ENCODE measurements at places on chromosomes 1 and 21.

- DNase-seq: no peak
These were observed 115.5 kb downstream of the LYPLAL1 start for GRCh38 chr1:219289171-219289570.

GRCh38 chr1:88763649-88764406, 79.8 kb downstream of the PKN2 start:
- DNase-seq: no peak

- DNase-seq: no peak
These were observed 28.0 kb downstream of the KIAA2013 start for GRCh38 chr1:11898086-11898785.

DNA sequence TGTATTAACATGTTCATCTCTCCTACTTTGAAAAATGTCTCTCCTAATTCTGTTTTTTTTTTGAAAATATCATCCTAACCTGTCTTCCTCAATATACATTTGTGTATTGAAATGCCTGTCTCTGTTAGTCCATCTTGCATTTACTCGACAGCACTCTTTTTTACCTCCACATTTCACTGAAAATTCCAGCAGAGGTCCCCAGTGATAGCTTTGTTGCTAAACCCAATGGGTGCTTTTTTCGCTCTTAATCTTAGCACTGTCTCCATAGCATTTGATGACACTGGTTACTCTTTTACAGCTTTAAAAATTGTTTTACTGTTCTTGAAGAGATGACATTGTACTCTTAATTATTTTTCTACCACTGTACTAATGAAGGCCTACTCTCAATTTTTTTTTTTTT, 10.8 kb downstream of the OSBPL9 start:
- peak; percentile 8 for DNase-seq

DNA sequence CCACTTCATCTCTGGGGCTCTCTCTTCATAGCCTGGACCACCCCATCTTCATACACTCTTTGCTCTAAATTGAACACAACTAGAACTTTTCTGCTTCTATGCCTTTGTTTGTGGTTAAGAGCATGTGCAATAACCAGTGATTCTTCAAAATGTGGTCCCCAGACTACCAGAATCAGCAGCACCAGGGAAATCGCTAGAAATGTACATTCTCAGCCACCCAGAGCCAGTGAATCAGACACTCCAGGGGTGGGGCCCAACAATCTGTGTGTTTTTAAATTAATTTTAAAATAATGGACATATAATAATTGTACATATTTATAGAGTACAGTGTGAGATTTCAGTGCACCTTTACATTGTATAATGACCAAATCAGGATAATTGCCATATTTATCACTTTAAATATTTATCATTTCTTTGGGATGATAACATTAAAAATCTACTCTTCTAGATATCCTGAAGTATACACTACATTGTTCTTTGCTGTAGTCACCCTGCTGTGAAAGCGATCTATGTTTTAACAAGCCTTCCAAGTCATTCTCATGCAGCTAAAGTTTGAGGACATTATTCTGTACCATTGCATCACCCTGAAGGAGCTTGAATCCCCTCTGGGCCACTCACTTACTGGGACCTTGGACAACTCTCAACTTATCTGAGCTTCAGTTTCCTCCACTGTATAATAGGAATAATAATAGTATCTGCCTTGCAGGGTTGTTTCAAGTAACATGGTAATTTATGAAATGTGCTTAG, 10.8 kb downstream of the GRHL3 start:
- no peak for DNase-seq

DNA sequence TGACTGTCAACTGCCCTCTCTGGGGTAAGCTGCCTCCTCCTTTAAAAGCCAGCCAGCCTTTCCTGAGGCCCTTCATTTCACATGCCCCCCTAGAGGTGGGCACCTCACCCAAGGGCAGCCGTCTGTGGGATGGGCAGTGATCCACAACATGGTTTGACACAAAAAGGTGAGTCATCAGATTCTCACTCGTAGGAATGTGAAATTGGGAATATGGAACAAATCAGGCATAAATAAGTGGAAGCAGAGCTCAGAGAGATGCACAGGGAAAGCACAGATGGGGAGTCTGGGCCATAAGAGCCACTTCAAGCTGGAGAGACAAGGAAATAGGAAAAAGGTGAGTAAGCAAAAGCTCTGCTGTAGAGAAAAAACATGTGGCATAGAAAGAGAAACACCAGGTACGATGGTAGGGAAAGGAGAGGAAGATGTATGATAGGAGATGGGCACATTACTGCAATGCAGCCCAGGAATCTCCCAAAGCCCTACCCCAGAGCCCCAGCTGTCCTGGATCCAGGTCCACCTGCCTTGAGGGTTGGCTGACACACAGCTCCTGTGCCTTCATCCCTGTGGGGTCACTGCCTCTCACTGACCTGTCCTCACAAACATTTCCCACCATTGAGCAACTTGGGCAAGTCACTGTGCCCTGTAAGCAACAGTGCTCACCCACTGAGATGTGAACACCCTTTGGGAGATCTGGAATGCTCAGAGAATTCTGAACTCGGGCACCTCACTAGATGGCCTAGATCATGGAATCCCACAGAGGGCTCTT, 86.6 kb downstream of the ASTN1 start:
- DNase-seq: no peak

GRCh38 chr1:172711558-172711957, 52.7 kb downstream of the FASLG start:
- no peak for DNase-seq

Data from T-helper 1 cell (primary cell).